ENCODE measurements at places on chromosomes 4 and X. TPM values are rescaled to one million over a fixed set of nuclear protein-coding genes. Genes with fewer than 3 reads are reported as not detected.

PKD2 gene
- total RNA-seq, result 32.3 TPM

GSX2 gene
- total RNA-seq, result 3.2 TPM

XPNPEP2 gene
- total RNA-seq, result 0.23 TPM

IL2RG gene
- total RNA-seq, result not detected

PNMA6F gene
- total RNA-seq, result 6.9 TPM

EDNRA gene
- total RNA-seq, result 11.1 TPM

ETDA gene
- not detected for total RNA-seq

NDUFB11 gene
- 64.1 TPM for total RNA-seq

WDR1 gene
- 101 TPM for total RNA-seq

CITED1 gene
- total RNA-seq, result 9.7 TPM

Data from diencephalon (tissue), 1 donor.